Stimulated activated CD4-positive, alpha-beta T cell treated with anti-CD3 and anti-CD28 coated beads, Interleukin-15, amount 100 ng/mL, for 48 hours (primary cell): ENCODE measurements at places on chromosomes 2 and 18.
A peak's percentile ranks its signal among the peaks of the same experiment; 100 is the strongest.

DNA sequence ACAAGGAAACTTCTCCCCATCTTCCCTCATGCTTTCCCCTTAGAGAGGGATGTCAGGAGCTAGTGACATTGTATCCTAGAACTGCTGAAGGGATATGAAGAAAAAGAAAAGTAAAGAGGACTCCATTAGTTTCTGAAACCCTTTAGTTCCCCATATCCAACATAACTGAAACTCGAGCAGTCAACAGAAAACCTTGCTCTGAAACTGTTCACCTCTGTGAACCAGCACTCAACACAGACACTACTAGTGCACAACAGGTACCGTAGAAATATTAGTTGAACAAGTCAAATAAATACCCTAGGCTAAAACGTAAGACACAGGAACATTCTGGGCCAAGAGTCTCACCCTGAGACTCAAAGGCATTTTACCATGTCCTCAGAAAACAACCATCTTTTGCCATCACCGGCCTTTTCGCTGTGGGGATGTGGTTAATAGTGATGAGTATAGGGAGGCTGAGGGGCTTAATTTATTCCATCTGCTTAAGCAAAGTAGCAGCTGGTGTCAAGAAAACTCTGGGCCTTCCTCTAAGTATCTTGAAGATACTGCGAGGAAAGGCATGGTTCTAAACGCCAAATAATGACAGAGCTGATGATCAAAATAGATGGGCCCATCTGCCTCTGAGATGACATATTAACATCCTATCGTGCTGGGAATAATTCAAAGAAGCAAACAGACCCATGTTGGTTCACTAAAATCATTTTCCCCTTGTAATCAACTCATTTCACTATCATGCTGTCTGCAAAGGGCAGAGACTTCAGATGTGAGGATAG lies 156.8 kb downstream of the STK39 start:
- no peak for DNase-seq

DNA sequence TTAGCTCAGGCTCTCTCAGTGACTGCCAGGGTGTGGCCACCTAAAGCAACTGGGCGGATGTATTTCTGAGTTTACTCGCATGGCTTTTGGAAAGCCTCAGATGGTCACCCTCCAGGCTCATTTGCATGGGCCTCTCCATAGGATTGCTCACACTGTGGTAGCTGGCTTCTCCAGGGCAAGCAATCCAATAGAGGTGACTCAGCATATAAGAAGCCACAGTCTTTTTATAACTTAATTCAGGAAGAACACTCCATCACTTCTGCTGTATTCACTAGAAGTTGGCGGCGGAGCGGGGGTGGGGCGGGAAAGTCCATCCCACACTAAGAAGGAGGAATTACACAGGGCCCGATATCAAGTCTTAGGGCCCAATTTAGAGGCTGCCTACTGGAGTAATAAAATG lies 3.6 kb upstream of the DOK6 start:
- DNase-seq, result no peak

DNA sequence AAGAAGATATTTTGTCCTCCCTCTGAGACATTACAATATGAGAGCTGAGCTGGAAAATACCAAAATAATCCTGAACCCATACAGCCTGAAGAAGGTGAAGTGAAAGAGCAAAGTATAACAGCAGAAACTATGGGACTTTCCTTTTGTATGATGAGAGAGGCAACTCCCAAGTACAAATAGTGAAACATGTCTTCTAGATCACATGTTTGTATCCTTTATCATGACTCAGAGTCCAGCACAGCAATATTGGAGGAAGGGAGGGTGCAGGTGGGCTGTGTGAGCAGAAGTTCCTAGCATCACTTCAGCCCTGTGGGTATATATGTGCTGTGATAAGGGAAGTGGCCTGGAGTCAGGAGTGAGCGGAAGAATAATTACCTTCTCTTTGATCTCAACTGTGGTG lies 265.6 kb upstream of the NRXN1 start:
- DNase-seq, result no peak

- peak; percentile 51 for DNase-seq
Measured at GRCh38 chr18:46071653-46072375, at the start of gene PSTPIP2. TSS of gene PSTPIP2 (minus strand) at chr18:46072260. CDS start at chr18:46072188, 72 bp downstream.

- DNase-seq, result no peak
Measured at GRCh38 chr2:74005786-74006185, 21.1 kb downstream of the TET3 start.

- DNase-seq, result no peak
Measured at GRCh38 chr2:80120866-80121265, 183.7 kb downstream of the LRRTM1 start.

- no peak for DNase-seq
Measured at GRCh38 chr2:139674577-139674976, 894.4 kb upstream of the NXPH2 start.

GRCh38 chr2:237278568-237278967 lies 135.4 kb downstream of the COL6A3 start:
- no peak for DNase-seq

- DNase-seq, result no peak
Measured at GRCh38 chr2:234672498-234673150, 175.7 kb upstream of the ARL4C start.

GRCh38 chr2:46893269-46893939 lies 22.2 kb downstream of the MCFD2 start:
- no peak for DNase-seq

DNA sequence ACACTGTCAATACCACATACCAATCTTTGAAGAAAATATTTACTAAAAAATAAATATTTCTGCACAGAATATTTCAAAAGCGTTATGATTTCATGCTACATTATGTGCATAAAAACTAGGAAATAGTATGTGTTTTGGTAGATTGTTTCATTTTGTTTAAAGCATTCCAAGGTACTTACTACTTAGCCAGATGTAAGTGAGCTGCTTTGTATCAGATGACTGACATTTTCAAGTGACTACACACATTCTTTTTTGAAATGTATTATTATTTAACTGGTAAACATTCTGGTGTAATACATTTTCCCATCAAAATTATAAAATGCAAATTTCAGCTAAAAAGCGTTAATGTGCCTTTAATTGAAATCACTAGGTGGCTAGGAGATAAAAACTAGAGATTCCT lies 21.5 kb downstream of the GCA start:
- DNase-seq, result no peak

DNA sequence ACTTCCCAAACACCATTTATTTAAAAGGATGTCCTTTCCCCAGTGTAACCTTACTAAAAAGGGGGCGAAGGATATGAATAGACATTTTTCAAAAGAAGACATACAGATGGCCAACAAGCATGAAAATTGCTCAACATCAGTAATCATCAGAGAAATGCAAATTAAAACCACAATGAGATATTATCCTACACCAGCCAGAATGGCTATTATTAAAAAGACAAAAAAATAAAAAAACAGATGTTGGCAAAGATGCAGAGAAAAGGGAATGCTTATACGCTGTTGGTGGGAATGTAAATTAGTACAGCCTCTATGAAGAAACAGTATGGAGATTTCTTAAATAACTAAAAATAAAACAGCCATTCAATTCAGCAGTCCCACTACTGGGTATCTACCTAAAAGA lies 142.3 kb upstream of the NT5C1B start:
- no peak for DNase-seq

GRCh38 chr2:33135645-33136044 lies 188.9 kb downstream of the LTBP1 start:
- DNase-seq, result no peak

DNA sequence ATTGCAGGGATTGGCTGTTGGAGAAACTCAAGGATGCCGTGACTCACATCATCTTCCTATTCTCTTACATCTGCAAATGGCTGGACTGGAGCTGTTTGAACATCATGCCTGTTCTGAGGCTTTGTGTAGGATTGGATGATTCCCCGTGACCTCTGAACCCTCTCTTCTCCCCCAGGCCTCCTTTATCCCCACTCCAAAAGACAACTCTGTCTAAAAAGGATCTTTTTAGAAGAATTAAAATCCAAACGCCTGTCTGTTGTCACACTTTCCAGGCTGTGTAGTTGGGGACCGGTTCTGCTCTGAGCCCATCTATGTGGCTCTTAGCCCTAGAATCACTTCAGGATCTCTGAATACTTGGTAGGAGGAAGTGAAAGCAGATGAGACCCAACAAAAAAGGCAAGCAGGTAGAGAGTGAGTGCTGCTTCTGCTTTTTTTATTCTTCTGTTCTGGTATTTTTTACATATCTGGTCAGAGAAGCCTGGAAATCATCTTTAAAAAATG lies 565 bp downstream of the SP140 start:
- no peak for DNase-seq

GRCh38 chr2:135740206-135740605 lies 1.4 kb upstream of the UBXN4 start:
- no peak for DNase-seq

- DNase-seq, result no peak
Measured at GRCh38 chr2:105765415-105766299, 20.9 kb downstream of the NCK2 start.

DNA sequence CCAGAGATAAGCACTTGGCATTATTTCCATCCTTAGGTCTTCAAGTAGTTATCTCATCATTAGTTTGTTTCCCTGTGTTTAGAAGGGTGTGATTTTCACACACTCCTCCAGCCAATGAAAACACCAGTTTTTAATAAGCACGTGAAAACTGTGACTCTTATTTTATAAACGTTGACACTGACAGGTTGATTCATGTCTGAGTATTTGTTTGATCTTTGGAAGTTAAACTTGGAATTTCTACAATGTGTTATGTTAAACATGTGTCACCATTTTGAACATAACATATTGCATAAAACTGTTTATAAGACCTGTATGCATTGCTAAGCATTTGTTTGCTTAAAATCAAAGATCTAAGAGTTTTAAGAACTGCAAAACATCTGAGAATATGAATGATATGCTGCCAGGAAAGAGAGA lies 27.6 kb downstream of the SLC40A1 start:
- DNase-seq, result no peak

GRCh38 chr2:228444161-228444560 lies 262.7 kb upstream of the SPHKAP start:
- no peak for DNase-seq

DNA sequence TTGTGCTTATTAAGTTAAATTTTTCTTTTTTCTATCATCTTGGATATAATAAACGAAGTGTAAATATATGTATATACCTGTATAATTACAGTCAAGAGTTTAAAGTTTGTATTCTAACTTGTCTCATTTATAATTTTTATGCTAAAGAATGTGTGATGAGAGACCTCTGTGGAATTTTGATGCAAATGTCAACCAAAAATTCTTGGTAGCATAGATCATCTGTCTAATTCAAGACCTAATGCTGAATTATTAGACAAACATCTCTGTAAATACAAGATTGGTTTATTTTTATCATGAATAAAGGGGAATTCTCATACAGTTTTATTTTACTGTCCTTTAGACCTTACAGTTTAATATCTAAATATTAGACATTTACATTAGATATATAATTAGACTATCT lies 149.2 kb upstream of the VWC2L start:
- no peak for DNase-seq

GRCh38 chr2:3302751-3303582 lies 74.7 kb downstream of the EIPR1 start:
- DNase-seq, result no peak

- no peak for DNase-seq
Measured at GRCh38 chr2:128448331-128449225, 129.9 kb upstream of the HS6ST1 start.

GRCh38 chr18:35616664-35617423 lies 35.3 kb downstream of the GALNT1 start:
- peak; percentile 45 for DNase-seq

DNA sequence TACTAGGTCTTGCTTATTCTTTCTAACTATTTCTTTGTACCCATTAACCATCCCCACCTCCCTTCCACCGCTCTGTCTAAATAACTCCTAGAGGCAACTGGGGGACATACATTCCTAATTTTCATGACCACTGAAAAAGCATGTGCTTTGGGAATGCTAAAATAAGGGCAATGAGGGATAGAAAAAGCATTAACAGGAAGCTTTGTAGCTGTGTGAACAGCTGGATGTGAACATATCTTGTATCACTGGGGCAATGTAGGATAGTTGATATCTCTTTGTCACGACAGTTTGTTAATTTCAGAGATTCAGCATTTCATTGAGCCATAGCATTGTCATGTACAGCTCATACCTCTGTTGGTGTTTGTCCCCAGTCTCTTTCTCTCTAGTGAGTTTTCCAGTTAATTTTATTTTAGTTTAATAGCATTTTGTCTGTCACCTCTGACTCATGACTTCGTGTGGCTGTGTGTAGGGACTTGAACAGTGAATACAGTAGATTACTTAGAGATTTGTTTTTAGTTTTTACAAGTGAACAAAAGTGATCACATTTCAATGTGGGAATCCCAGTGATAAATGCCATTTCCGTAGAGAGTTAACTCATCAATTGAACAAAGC lies 230.3 kb upstream of the NRP2 start:
- no peak for DNase-seq

GRCh38 chr18:75064513-75064905 lies 144.4 kb downstream of the PTGR3 start:
- DNase-seq, result no peak

GRCh38 chr18:6781796-6782195 lies 52.3 kb downstream of the ARHGAP28 start:
- DNase-seq, result no peak

GRCh38 chr2:109256921-109257320 lies 127.9 kb downstream of the SH3RF3 start:
- DNase-seq, result no peak

DNA sequence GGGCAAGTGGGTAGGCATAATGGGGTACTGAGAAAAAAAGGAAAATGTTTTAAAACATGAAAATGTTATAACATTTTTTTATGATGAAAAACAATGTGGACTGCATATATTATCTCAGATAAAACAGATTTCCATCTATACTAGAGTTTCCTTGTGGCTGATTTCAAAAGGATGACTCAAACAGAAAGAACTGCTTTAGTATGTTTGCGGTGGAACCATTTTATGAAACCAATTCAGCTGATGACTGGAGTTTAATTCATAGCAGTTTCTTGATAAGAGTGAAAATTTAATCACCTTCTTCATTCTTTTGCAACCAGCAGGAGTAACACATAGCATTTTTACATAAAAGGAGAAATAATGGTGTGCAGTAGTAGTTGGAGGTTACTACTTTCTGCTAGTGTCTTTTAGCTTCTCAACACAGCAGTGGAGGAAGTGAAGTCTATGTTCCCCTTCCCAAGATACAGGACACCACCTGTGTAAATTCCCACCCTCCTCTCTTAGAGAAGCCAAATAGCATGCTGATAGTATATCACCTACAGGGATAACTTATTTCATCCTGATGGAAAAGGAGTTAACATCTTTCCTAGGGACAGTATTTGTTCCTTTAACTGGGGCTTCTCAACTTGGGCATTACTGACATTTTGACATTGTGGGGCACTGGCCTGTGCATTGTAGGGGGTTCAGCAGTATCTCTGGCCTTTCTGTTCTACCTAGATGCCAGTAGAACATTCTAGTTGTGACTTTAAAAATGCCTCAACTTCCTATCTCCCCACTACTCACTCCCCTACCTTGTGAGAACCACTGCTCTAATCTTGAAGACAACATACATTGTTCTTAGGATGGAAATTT lies 29.9 kb downstream of the PELI1 start:
- no peak for DNase-seq

- no peak for DNase-seq
Measured at GRCh38 chr2:167874812-167875211, 372.6 kb downstream of the STK39 start.

- peak; percentile 78 for DNase-seq
Measured at GRCh38 chr2:201233192-201233811, 27.0 kb upstream of the CASP8 start.
